ENCODE measurements at places on chromosomes 6 and 20. TPM values are rescaled to one million over a fixed set of nuclear protein-coding genes. Genes with fewer than 3 reads are reported as not detected.

- H3K27ac ChIP-seq, result no peak overlapping the region
- no peak overlapping the region for H3K4me3 ChIP-seq
- no peaks in the 10 kb centered on the region for H3K27me3 ChIP-seq
- no peaks in the 10 kb centered on the region for H3K4me1 ChIP-seq
Measured at GRCh38 chr6:81727876-81728517, 24.5 kb downstream of the TENT5A start.

DNA sequence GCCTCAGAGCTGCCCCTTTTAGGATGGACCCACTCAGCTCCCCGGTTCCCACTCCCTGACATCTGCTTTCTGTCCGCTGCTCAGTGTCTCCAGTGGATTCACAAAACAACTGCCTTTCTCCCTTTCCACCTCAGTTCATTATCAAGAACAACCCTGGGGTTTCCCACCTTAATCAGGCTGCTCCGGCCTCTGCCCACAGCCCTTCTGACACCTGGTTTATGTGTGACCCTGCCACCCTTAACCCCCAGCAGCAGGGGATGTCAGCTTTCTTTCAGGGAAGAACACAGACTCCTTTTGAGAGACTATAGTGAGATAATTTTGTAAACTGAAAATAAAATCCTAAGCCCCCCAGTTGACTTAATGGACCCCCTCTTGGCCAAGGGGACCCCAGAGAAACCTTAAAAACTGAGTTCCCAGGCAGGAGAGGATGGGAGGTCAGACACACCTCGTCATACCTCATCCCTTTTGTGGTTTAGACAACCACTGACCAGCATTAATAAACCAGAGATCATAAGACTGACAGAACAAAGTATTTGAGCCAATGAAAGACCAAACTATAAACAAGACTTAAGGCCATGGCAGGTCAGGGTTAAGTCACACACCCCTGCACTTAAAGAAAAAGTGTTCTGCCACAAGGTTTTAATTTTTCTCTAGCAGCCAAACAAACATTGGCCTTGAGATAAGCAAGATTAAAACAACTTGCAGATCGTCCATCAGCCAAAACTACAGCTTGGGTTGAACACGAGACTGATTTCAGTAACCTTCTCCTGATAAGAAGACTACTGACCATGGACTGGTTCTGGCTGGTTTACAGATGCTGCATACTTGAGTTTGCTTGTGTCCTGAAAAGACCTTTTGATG is 42.4 kb upstream of the DDR1 start:
- H3K27ac ChIP-seq, result no peak overlapping the region
- no peak overlapping the region for H3K4me3 ChIP-seq
- H3K27me3 ChIP-seq, result no peaks in the 10 kb centered on the region
- no peaks in the 10 kb centered on the region for H3K36me3 ChIP-seq

The ZNF165 gene
- total RNA-seq, result 0.68 TPM

The LTV1 gene
- 40.6 TPM for total RNA-seq

The CD24 gene
- 1.5 TPM for total RNA-seq

The DZANK1 gene
- 1.9 TPM for total RNA-seq

Data from SJCRH30 (cell line).